Stromal cell of bone marrow (primary cell): ENCODE measurements at places on chromosomes 3 and 15.

GRCh38 chr15:77030928-77031375, 36.0 kb downstream of the PSTPIP1 start:
- no peak for DNase-seq

- no peak for DNase-seq
Observed at GRCh38 chr3:69354948-69355347, 30.9 kb downstream of the FRMD4B start.

- DNase-seq = no peak
Observed at GRCh38 chr3:38454178-38454883, 641 bp downstream of the ACVR2B start.

GRCh38 chr3:170988378-170988777, 38.1 kb downstream of the SLC2A2 start:
- no peak for DNase-seq

- peak; percentile 67 for DNase-seq
Observed at GRCh38 chr3:8964436-8965370, 1.4 kb upstream of the RAD18 start.

DNA sequence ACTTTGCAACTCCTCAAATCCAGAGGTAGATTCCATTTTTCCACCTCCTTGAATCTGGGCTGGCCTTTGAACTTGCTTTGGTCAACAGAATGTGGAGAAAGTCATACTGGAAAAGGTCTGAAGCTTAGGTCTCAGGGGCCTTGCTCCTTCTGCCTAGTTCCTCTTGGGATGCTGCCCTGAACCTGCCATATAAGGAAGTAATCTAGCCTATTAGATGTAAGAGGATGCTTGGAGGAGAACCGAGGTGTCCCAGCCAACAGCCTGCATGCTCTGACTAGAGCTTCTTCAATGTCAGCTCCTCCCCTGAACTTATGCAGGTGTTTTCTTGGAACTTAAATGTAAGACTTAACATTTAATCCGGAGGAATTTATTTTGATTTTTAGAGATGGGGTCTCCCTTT, 2.0 kb upstream of the TMED3 start:
- no peak for DNase-seq
